IPS DF 6.9 (cell line): ENCODE measurements at places on chromosomes 2 and 18.

GRCh38 chr2:215105607-215106354 lies 32.6 kb downstream of the ABCA12 start:
- DNase-seq, result no peak

DNA sequence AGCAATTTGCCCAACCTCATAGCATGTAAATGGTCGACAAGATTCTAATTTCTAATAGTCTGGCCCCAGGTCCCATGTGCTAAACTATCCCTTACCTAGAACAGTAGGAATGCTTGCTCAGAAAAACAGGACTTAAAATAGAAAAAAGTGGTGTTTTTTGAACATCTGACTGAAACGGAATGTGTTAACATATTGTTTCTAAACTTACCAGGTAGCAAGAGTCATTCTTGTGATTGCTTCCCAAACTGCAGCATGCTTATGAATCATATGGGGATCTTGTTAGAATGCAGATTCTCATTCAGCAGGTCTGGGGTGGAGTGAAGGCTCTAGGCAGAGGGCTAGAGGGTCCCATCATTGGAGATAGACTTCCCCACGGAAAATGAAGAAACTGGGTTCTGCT lies 5.8 kb upstream of the SLC20A1 start:
- no peak for DNase-seq

- DNase-seq, result no peak
These were observed 54.8 kb downstream of the DNMT3A start for GRCh38 chr2:25286723-25287483.

DNA sequence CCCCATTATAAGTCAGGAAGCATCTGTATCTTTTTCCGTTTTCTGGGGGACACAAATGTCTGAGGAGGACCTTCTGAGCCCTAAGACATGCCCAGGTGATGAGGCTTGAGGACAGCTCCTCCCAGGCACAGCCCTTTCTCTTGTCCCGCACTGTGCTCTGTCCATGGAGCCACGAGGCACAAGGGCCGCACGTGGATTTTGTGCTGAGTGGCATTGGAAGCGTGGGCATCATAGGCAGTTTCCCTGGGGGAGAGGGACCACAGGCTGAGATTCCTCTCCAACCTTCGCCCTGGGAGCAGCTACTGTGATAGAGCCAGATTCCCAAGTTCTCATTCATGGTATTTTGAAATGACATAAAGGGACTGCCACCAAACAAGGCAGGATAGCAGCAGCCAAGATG lies 139.9 kb downstream of the SH3RF3 start:
- no peak for DNase-seq

GRCh38 chr2:3409627-3410170 lies 30.2 kb downstream of the TRAPPC12 start:
- no peak for DNase-seq

DNA sequence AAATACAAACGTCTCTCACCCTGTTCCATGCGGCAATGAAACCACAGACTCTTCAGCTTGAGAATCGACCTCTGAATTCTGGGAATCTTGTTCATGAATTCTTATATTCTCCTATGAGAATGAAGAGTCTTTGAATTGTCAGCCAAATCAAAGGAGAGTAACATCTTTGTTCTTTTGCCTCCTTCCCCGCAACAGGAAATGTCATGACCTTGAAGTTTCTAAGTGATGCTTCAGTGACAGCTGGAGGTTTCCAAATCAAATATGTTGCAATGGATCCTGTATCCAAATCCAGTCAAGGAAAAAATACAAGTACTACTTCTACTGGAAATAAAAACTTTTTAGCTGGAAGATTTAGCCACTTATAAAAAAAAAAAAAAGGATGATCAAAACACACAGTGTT lies 21.8 kb downstream of the TNFAIP6 start:
- DNase-seq, result no peak

DNA sequence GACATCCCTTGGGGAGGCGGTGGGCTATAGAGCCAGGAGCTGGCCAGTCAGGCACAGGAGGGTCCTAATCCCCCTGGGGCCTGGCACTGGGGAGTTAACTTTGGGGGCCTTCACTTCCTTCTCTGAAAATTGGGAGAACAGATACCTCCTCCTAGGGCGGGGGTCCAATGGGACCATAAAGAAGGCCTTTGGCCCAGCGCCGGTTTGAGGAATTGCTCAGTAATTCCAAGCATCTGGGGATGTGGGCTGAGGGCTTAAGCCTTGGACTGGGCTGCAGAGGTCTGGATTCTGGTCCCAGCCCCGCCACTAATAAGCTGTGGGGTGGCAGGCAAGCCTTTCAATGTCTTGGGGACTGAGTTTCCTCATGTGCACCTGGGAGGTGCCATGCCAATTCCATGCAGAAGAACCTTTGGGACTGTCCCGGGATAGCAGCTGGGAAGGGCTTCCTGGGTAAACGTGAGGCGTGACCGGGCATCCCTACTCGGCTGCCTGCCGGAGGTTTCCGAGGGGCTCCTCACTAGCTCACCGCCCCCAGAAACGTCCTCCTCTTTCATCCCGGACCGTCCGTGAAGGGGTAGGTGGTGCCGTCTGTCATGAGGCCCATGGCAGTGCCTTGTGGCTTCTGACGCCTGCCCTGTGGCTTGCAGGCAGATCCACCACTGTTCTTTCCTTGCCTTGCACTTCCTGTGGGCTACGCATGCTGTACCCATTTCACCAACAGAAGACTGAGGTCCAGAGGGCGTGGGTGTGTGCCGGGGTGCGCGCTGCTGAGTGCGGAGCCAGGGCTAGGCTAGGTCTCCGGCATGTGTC lies 67.4 kb upstream of the HPCAL1 start:
- DNase-seq, result no peak

GRCh38 chr18:79952996-79953559 lies 1.6 kb upstream of the SLC66A2 start:
- DNase-seq, result no peak
